ENCODE measurements at places on chromosomes 2 and 18.

- no peak for DNase-seq
Measured at GRCh38 chr2:187500585-187501359, 52.7 kb upstream of the CALCRL start.

DNA sequence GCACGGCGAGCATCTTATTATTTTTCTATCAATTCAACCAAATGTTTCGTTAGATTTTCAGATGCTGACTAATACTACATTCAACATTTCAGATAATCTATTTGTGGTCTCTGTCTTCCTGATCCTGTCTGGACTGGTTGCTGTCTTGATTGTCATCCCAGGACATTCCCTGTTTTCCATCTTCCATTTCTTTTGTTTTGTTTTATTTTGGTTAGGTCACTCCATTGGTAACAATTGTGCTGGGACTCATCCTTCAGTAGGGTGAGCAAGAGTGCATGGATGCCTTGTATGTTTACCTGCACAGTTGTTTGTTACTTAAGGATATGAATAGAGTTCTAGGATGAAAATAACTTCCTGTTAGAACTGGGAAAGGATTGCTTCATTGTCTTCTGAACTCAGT lies 55.9 kb upstream of the ACYP2 start:
- no peak for DNase-seq

DNA sequence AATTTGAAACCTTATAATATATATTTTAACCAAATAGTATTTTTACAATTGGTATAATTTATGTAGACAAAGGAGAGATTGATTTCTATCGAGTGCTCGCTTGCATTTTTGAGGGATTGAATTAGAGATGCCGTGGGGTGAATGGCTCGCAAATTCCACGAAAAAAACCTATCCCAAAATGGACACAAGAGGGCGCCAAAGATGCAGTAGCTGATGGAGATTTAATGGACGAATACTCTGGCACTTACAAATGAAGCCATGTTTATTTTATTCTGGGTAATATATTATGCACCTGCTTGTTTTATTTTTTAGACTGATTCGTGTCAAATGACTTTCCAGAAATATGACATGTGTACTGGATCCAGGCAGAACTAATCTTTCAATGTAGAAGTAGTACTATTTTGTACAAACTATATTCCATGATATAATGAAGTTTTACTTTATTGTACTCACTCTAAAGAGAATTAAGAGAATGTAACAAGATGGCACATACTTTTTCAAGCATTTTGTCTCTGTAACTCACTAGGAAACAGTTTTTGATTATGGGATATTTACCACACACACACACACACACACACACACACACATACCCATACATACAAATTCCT lies 505.4 kb downstream of the PLCL1 start:
- DNase-seq, result no peak

DNA sequence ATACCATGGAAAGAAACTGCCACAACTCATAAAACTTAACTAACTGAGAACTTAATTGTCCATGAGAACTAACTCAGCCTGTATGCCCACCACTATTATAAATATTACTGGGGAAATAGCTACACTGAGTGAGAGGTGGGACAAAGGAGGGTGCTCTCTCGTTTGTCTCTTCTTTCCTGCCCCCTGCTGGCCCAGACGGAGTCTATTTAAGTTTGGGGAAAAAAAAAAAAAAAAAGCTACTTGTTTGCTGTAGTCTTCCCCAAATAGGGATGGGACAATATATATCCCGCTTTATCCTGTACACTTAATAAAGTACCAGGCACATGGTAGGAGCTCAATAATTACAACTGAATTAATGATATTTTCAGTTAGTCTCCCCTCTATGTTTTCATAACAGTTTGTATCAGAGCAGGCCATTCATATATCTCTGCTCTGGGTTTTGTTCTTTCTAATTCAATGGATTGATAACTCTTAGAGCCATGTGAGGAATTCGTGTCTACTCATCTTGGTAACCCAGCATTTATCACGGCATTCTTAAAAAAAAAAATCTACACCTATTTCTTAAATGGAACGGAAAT lies 647.6 kb upstream of the PKDCC start:
- DNase-seq, result no peak

- no peak for DNase-seq
Measured at GRCh38 chr2:100009743-100010142, 132.6 kb downstream of the AFF3 start.

GRCh38 chr2:11652553-11652952 lies 17.4 kb downstream of the NTSR2 start:
- DNase-seq, result no peak

Data from right kidney (tissue), 9 donors.